Activated T-cell treated with anti-CD3 and anti-CD28 coated beads for 1 hour (primary cell): ENCODE measurements at places on chromosomes 7 and 10.

DNA sequence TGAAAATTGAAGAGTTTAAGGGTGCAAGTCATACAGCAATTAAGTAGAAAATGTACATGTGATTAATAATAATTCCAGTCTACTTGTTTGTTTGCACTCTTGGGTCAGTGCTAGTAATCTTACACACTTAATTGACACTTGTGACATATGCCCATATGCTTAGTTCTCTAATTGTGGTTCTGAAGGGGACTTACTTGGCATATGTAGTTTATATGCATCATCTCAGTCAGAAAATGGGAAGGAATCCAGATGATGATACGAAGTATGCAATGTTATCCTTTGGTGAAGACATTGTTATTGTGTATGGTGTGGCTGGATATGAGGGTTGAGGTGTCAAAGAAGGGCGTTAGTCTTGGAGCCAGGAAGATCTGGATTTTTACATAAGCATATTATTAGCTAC is 193.5 kb upstream of the HDAC9 start:
- DNase-seq, result no peak

GRCh38 chr10:80542652-80543318 is 5.1 kb downstream of the SH2D4B start:
- no peak for DNase-seq

GRCh38 chr7:2521952-2522591 is 2.5 kb downstream of the LFNG start:
- peak; percentile 56 for DNase-seq

DNA sequence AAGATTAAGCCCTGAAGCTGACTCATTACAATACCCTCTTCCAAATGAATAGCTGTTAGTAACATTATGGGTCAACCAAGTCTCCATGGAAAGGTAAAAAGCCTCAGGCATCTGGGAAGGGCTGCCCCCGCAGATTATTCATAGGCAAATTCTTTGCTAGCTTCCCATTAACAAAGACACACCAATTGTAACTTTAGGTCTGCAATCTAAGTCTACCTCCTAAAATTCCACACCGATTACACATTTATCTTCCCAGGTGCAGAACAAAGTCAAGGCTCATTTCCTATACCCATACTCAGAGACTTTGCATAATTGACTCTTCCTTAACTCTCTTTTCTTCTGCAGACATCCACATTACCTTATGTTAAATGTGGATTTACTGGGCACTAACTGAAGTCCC is 826.3 kb upstream of the MBL2 start:
- DNase-seq, result no peak

DNA sequence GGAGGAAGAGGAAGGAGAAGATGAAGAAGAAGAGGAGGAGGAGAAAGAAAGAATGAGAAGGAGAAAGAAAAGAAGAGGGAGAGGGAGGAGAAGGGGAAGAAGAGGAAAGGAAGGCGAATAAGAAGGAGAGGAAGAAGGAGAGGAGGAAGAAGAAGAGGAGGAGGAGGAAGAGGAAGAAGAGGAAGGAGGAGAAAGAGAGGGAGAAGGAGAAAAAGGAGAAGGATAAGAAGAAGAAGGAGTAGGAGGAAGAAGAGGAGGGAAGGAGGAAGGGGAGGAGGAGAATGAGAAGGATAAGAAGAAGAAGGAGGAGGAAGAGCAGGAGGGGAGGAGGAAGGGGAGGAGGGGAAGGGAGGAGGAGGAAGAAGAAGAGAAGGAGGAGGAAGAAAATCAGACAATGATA is 149.2 kb upstream of the LYZL2 start:
- no peak for DNase-seq

DNA sequence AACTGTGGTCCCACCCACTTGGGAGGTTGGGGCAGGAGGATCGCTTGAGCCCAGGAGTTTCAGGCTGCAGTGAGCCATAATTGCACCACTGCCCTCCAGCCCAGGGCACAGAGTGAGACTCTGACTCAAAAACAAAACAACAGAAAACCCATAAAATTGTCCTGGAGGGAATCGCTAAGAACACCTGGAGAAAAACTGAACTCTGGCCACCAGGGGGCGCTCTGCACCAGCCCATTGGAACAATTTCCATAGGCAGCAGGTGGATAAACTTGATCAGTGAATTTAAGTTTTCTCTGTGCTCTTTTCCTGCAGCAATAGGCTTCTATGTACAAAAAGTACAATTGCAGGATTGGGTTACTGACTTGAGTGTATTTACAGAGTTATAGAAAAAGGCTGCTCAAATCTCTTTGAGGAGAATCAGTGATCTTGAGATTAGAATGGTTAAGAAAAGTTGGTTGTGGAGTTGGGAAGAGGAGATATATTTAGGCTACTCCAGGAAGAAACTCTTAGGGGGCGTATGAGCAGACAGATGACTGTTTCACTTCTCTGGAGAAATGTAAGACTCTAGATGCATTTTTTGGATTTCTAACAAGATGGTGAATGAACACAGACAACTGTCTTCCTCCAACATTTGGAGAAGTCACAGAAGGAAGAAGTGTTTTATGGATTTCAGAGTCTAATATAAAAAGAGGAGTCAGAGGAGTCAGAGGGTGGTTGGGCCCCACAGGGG is 274.9 kb upstream of the GALNT17 start:
- peak; percentile 30 for DNase-seq

- DNase-seq, result no peak
Observed at GRCh38 chr10:50286517-50286916, 35.2 kb upstream of the ASAH2 start.

DNA sequence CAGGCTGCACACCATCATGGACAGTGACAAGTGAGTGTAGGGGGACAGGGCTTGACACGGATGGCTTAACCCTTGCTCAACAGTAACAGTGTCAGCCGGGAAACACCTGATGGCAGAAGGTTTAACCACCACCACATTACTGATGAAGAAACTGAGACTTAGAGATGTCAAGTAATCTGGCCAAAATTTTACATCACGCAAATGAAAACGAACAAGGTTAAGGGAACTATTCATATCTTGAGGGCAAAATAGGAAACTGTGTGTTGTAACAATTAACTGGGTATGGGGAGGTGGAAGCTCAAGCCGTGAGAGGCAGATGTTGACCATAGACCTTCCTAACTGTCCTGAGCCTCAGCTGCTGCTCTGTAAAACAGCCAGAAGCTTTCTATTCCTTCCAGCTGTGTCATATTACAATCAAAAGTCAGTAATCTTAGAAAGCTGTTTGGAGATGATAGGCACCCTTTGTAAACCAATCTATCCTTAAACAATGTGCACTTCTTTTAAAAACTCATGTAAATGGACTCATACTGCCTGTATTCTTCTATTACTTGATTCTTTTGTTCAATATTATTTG is 68.4 kb downstream of the ABCC2 start:
- DNase-seq, result no peak

DNA sequence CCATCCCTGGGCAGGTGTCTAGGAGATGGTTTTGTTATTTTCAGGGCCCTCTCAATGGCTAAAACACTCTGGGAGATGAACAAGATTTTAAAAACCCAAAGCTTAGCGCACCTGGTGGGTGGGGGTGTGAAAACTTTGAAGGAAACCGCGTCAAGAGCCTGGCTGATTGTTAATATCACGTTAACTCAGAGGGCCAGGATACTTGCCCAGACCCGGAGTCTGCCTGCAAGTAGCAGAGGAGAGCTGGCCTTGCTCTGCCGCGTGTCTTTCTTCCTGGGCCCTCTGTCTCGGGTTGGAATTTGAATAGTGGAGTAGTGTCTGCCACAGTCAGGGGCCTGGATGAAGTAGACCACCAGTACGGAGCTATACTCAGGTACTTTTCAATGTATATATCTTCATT is 1.1 kb downstream of the MGMT start:
- DNase-seq, result no peak

GRCh38 chr7:17677408-17677807 is 262.9 kb downstream of the SNX13 start:
- DNase-seq, result no peak

DNA sequence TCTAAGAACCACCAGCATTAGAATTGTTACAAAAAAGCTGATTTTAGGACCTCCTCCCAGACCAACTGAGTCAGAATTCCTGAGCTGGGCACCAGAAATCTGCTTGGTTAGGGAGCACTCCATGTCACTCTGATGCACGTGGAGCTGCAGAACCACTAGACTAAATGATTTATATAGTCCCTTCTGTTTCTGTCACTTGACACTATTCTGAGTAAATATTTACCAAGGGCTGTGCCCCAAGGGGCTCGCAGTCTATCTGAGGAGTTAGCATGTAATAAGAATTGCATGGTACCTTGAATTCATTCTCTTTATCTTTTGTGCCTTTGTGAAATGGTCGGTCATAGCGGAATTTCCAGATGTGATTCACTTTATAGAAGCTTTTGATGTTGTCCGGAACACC is 196.0 kb upstream of the IMMP2L start:
- DNase-seq, result no peak

DNA sequence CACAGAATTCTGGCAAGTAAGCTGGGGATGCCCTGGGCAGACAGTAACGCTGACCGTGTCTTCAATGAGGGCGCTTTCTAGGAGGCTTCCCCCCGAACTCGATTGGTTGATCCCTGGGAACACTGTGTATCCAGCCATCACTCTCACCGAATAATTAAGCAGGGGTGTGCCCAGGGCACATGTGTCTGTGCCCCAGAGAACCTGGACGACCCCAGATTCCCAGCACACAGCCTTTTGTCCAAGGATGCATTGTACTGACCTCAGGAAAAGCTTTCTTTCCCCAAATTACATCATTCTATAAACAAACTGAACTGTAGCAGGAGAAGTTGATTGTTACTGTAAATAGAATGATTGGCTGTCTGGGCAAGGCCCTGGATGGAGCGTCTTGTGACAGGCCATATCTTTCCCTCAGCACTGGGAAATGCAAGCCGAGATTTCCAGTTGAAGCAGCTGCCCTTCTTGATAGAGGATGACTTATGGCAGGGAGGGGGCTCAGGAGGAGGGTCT is 6.6 kb upstream of the DEPP1 start:
- no peak for DNase-seq

DNA sequence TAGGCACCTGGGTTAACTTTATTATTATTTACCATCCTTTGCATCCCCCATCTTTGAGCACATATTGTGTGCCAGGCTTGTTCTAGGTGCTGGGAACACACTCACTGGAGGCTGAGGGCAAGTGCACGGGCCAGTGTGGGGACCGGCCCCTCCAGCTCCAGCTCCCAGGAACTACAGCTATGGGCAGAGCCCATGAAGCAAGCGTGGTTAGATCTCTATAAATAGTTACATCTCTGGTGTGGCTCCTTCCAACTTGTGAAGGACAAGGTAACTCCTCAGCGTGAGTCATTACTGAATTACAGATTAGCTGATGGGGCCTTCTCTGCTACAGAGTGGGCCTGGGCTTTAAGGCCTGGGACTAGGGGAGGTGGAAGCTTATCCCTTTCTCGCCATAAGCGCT is 583.5 kb downstream of the SDK1 start:
- DNase-seq, result no peak

DNA sequence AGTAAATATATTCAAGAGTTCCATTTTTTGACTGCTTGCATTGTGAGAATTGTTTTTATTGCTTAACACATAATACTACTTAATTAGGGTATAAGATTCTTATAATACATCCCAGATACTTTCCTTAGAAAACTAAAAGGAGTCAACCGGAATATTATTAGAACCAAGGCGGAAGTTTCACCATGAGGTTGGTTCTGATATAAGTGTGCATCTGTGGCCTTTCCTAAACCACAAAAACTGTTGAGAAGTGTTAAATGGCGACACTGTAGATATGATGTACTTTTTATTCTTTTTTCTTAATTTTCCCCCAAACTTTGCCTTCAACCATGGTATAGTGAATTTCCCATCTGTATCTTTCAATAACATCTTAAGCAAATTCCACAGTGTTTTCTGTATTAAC is 32.3 kb upstream of the INHBA start:
- DNase-seq, result no peak

DNA sequence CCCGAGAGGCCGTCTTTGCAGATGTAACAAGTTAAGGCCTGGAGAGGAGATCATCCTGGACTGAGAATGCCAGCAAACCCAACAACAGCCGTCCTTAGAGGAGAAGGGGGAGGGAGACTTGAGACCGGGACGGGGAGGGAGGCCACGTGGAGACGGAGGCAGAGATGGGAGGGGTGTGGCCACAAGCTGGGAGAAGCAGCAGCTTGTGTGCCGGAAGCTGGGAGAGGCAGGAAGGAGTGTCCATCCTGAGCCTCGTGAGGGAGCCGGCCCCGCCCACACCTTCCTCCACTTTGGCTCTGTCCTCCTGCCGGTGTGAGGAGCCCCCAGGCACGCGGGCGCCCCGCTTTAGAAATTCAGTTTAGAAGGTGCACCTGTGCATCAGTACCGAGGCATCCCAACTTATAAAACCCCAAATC is 95.7 kb downstream of the DNAJB6 start:
- DNase-seq, result no peak

DNA sequence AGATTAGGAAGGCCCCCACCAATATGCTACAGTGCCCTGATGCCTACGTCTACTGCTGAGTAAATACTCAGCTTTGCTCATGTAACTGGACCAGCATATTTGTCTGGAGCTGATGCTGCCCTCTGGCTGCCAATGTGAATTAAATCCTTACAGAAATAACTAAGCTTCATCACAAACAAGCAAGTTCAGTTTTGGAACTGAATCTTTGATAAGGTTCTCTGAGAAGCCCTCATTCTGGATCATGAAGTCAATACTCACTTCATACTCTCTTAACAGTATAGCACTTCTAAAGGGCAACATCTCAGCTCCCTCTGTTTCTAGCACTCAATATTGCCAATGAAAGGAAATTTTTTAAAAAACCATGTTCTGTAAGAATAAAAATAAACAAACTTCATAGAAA is 246.7 kb downstream of the ETV1 start:
- DNase-seq, result no peak

DNA sequence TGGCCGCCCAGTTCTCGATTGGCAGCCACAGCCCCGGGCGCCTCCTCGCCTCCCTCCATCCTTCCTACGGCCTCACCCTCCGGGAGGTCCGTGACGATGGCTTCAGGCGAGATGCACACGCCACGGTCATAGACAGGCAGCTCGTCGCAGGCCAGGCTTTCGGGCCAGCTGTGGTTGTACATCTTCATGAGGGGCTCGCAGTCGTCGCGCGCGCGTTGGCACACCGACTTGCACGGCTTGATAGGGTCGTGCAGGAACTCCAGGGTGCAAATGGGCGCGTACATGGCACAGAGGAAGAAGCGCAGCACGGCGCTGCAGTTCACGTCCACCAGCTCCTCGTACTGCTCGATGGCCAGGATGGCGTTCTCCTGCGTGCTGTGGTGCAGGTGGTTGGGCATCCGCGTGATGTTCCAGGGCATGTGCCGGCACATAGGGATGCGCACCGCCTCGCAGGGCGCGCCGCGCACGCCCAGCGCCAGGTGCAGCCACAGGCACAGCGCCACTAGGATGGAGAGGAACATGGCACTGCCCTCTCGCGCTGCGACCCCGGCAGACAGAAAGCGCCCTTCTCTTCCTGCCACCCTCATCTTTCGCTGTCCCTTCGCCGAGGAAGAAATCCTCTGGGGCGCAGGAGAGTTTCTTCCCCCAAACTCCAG is 472 bp downstream of the SFRP4 start:
- DNase-seq, result no peak

- DNase-seq, result no peak
Observed at GRCh38 chr7:124751027-124751426, 14.6 kb downstream of the GPR37 start.

GRCh38 chr7:66419210-66419609 is 209.5 kb upstream of the KCTD7 start:
- DNase-seq, result no peak
